Stimulated activated effector memory CD8-positive, alpha-beta T cell treated with anti-CD3 and anti-CD28 coated beads, Interleukin-12 subunit alpha, Interleukin-12 subunit beta, amount 100 ng/mL, for 72 hours (primary cell): ENCODE measurements at places on chromosomes 7 and 10.
A peak's percentile ranks its signal among the peaks of the same experiment; 100 is the strongest.

GRCh38 chr10:75375838-75376237 is 25.7 kb downstream of the ZNF503 start:
- no peak for DNase-seq

DNA sequence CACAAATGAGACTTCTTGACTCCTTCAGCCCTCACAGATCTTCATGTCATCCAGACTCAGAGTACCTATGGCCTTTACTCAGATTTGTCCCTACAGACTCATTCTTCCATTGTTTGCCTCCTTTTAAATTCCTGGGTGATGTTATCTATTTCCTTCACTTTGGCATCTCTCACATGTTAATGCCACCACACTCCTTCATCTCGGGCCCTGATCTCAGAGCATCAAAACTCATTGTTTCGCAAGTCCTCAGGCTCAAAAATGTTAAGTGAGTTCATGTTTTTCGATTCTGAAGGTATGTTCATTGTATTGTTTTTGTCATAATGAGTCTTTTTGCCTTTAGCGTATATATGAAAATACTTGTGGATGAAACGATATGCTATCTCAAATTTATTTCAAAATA is 62.3 kb upstream of the AHR start:
- DNase-seq: no peak

DNA sequence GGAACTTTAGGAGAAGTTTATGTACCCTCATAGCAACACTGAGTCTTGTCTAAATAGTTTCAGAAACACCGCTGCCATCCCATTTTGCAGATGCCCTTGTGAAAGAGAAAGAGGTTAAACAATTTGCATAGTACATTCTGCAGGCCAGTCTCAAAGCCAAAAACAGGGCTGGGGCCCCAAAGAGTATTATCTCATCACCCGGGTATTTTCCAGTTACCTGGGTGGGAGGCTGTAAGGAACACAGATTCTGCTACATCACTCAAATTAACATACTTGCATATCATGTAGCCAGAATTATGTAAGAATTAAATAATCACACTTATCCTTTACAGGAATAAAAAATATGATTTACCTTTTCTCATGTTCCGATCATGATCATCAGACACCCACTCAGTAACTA is 3.1 kb upstream of the FAM171A1 start:
- DNase-seq: no peak

DNA sequence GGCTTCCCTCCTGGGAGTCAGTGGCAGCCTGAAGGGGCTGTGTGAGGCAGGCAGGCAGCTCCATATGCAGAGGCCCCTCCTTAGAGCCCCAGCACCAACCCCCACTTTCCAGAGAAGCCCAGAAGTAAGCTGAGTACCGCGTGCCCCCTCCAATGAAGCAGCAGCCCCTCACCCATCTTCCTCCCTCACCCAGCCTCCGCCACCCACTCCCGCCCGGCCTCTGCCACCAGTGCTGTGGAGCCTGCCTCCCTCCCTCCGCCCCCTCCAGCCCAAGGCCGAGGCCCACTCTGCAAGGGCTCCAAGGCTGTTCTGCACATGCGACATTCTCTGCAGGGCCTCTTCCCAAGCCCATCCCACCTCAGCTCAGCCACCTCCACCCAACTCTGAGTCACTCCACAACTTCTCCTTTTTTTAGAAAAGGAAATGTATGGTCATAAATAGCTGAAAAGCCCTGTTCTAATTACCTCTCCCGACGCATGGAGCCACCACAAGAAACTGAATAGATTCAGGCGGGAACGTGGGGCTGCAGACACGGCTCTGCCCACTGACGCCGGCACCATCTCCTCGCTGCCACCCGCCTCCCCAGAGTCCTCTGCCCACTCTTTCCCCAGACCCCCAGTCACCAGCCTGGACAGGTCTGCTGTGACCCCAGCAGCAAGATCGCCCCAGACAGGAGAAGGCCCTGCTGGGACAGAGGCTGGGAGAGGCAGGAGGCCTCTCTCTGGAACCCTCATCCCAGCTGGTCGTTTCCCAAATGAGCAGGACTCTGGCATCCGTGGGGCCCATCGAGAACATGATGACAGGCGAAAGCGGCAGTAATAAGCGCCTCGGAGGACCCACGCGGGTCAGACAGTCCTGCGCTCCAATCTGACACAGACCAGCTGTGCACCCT is 213.9 kb downstream of the MAD1L1 start:
- DNase-seq: no peak

- DNase-seq: no peak
Observed at GRCh38 chr10:120953897-120954296, 102.7 kb downstream of the WDR11 start.

GRCh38 chr7:86844608-86845007 is 200.9 kb downstream of the GRM3 start:
- DNase-seq: no peak

DNA sequence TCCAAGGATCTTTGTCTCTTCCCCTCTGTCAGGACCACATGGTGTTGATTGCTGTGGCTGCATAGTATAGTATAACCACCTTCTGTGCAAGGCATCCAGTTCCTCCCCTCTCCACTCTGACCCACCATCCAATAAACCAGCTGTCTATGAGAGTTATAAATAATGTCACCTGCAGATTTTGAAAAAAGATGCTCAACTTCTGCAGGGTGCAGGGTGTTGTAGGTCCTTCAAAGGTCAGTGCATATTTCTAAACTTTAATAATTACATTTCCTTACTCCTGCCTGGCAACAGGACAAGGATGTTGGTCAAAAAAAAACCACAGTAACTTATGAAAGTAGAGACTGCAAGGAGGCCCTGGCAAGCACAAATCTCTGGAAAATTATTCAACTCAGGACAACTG is 166.2 kb downstream of the PKD1L1 start:
- DNase-seq: no peak

DNA sequence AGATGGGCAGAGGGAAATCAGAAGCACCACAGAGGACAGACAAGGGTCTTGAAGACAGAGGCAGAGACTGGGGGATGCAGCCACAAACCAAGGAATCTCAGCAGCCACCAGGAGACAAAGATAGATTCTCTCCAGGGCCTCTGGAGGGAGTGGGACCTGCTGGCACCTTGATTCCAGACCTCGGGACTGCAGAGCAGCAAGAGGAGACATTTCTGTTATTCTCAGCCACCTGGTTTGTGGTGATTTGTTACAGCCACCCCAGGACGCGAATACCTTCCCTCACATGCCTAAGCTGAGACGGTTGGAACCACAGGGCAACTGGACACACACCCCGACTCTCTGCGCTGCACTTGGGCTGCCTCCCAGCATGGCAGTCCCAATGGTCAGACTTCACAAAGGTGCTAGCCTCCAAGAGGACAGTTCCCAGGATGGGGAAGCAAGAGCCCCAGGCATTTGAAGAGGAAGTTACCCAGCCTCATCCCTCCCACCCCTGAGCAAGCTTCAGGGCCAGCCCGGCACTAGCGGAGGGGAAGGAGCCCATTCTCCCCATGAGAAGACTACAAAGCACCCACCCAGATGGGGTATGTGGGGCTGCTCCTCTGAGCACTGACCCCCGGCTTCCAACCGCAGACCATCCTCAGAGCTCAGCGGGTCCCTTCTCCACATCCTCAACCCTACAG is 104.6 kb upstream of the INSIG1 start:
- DNase-seq: no peak

- no peak for DNase-seq
Observed at GRCh38 chr7:111126987-111127386, 36.1 kb downstream of the LRRN3 start.

DNA sequence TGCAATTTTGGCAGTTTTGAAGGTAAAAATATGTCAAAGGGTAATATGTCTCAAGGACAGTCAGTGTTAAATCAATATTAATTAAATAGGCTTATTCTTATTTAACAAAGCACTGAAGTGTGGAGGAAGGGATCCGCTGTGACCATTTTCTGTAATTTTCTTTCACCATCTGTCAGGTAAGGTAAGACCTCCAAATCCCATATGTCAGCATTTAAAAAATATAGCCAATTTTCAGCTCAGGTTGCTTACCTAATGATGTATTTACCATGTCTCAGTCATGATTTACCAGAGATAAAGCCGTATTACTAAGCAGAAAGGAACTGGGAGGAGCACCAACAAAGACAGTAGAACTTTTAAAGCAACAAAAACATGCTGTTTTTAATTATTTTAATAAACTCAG is 683.9 kb downstream of the CCSER2 start:
- DNase-seq: no peak

GRCh38 chr7:116786791-116787443 is 75.5 kb upstream of the CAPZA2 start:
- DNase-seq: no peak

GRCh38 chr10:19041171-19041570 is 7.4 kb upstream of the MALRD1 start:
- DNase-seq: no peak

DNA sequence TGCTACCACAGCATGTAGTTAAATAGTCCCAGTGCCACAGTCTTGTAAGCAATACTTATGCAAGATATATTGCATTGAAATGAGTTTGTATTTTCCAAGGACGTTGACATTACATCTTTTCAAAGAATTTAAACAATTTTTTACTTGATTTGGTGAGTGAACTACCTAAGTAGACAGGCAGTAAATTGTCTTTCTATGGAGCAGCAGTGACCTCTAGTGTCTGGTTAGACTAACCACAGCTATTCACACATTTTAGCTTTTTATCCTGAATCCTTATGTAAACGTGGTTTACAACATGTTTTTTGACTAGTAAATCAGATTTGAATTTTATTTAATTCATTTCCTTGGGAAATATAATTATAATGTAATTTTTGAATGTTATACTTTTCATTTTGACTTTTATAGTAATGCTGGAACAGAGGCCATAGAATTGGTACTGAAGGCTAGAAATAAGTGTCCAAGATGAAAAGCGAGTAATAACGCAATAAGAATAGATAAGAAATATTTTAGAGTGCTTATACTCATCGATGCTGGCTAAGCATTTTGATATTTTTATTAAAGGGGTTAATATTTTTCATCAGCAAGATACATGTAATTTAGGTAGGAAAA is 5.6 kb downstream of the LRRTM3 start:
- DNase-seq: no peak

DNA sequence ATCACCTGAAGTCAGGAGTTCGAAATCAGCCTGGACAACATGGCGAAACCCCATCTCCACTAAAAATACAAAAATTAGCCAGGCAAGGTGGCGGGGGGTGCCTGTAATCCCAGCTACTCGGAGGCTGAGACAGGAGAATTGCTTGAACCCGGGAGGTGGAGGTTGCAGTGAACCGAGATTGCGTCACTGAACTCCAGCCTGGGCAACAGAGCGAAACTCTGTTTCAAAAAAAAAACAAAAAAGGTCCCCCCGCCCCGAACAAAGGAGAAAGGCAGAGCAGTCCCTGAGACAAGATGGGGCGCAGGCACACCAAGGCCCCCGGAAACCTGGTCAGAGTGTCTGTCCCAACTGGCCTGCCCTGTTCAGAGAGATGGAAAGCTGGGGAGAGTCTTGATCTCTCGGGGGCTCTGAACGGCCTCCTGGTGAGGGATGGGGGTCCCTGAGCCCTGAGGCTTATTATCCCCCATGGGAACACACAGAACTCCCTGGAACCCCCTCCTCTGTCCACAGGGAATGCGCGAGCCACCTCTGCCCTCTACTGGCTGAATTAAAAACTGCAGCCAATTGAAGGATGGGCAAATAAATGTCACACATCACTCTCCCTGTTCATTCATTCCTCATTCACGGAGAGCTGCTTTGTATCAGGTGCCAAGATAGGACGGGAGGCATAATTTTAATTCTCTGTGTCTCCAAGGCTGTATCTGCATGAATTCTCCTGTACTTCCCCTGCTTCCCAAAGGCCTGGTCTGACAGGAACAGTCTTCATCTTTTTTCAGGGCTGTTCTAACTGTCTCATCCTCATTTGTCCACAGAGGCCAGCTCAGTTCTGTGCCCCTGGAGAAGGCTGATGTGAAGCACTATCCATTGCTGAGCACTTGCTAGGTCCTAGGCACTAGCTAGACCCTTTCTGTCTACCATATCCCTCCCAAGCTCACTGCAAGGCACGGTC is 28.9 kb downstream of the MAT1A start:
- DNase-seq: peak; percentile 33

- no peak for DNase-seq
Observed at GRCh38 chr7:146728141-146728540, 611.5 kb downstream of the CNTNAP2 start.

GRCh38 chr10:73808021-73808815 is 3.2 kb downstream of the NDST2 start:
- DNase-seq: no peak

DNA sequence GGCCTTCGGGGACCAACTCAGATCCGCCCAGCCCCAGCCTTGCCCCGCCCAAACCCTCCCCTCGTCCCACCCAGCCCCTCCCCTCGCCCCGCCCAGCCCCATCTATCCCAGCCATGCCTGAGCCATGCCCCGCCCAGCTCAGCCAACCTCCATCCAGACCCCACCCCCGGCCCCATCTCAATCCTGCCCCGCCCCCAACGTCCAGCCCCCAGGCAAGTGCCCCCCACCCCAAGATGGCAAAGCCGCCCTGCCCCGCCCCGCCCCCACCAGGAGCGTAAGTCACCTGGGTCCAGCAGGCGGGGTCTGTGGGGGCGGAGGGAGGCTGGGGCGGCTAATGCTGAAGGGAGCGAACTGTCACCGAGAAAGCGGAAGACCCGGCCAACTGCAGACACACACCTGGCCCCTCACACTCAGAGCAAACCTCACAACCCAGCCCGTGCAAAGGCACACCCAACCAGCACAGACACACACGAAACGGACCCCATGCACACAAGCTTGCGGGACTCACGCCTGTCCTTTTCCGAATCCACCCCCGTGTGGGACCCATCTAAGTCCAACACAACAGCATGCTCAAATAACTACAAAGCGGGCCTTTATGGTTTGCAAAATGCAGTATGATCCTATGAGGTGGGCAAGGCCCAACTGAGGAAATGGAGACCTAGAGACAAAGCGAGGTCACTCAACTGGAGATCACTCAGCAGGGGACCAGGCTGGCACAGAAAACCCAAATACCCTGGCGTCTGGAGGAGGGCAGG is 11.5 kb upstream of the OGA start:
- no peak for DNase-seq

- no peak for DNase-seq
Observed at GRCh38 chr7:120716307-120716706, 141.6 kb downstream of the TSPAN12 start.

DNA sequence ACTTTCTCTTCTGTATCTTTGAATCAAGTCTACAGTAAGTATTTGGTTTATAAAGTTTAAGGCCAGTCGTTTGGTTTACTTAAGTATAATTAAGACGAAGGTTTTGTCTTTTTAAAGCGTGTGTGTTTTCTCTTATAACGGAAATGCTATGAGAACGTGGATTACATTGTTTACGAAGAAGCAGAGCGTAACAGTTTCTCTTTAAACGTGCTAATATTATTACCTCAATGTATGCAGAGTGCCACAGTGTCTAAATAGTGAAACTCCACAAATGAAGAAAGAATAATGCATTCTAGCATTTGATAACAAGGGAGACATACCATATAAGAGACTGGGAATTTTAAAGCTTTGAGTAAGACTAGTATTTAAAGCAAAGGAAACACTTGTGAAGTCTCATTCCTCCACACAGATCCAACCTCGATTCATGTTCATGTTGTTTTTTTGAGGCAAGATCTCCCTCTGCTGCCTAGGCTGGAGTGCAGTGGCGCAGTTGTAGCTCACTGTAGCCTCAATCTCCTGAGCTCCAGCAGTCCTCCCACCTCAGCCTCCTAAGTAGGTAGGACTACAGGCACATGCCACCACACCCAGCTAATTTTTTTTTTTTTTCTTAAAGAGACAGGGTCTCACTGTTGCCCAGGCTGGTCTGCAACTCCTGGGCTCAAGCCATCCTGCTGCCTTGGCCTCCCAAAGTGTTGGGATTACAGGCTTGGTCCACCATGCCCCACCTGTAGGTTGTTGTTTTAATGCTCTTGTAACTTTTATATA is 75.1 kb downstream of the ANKRD61 start:
- DNase-seq: no peak
